Mesangial cell (primary cell): ENCODE measurements at places on chromosomes 4 and X. TPM values are rescaled to one million over a fixed set of nuclear protein-coding genes. Genes with fewer than 3 reads are reported as not detected.

The ERAS gene
- total RNA-seq: not detected in 2 replicates

The RRH gene
- not detected in 2 replicates for total RNA-seq

The TBL1X gene
- 23.8 and 24.6 TPM in 2 replicates for total RNA-seq

The ODAPH gene
- total RNA-seq: 0.38 and 2.1 TPM in 2 replicates

The MAGEB2 gene
- total RNA-seq: not detected in 2 replicates
